ENCODE measurements at places on chromosomes 12 and 14.

DNA sequence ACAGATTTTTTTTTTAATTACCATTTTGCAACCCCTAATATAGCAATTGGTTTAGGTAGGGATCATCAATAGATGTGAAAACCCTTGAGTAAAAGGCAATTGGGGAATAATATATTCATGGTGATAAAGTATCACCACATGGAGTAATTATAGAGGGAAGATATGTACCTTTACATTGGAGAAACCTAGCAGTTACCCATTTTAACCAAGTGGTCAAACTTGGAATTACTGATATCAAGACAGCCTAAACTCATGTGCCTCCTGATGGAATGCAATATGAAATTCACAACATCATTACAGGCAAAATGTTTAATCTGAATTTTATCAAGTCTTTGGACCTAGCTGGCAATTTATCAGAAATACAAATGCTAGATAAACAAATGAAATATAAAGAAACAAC lies 6.7 kb upstream of the SLC10A1 start:
- DNase-seq: no peak

GRCh38 chr14:76546426-76547221 lies 170.7 kb downstream of the ESRRB start:
- peak; percentile 53 for DNase-seq

DNA sequence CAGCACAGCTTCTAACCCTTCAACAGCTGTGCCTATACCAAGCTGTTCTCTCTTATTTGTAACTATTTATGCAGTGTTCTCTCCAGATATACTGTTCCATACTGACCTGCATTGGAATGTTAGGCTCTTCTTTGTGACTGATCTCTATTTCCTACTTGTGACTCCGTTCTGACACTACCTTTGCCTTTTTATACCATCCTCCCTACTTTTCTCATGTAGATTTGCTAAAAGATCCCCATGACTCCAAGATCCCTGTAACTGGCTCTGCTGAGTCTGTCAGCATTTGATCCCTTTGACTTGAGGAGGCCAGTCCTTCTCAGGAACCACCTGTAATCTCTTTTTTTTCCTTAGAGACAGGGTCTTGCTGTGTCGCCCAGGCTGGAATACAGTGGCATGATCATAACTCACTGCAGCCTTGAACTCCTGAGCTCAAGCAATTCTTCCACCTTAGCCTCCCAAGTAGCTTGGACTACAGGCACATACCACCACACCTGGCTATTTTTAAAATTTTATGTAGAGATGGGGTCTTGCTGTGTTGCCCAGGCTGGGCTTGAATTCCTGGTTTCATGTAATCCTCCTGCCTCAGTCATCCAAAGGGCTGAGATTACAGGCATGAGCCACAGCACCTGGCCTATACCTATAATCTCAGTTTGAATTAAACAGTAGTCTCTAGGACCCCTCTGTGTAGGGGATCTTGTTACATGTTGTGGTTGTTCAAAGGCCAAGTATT lies 368.3 kb downstream of the ZFP36L1 start:
- DNase-seq: no peak

GRCh38 chr14:74203639-74204038 lies 35.6 kb upstream of the VSX2 start:
- DNase-seq: no peak

- peak; percentile 92 for DNase-seq
Observed at GRCh38 chr14:105065280-105066228, at the start of gene GPR132. TSS of gene GPR132 (minus strand) at chr14:105065430. CDS start at chr14:105055420, 10,010 bp downstream.

DNA sequence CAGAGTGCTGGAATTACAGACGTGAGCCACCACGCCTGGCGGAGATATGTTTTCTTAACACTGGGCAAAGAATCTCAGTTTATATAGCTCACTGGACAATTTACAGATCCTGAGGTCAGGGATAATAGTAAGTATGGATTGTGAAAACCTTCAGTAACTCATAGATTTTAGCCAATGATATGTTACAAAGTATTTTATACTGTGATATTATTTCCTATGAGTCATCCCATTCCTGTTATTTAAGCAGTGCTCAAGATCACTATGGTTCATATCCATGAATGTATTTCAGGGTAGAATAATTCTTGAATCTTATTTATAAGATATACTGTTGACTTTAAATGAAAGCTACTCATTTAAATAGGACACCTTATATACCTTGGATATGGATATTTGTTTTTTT lies 107.2 kb downstream of the RAD51B start:
- no peak for DNase-seq

DNA sequence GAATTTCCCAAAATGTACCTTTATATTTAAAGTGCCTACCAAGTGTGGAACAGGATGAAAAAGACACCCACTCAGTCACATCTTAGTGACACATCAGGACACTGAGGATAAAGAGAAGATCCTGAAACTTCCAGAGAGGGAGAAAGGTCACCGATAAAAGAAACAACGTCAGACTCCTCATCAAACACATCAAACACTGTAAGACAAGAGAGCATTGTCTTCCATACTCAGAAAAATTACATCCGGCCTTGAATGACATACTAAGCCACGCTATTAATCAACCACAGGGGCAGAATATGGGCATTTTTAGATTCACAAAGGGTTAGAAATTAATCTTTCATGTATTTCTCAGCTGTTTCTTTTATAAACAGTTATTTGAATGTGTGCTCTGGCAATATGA lies 490.3 kb downstream of the APAF1 start:
- DNase-seq: no peak

DNA sequence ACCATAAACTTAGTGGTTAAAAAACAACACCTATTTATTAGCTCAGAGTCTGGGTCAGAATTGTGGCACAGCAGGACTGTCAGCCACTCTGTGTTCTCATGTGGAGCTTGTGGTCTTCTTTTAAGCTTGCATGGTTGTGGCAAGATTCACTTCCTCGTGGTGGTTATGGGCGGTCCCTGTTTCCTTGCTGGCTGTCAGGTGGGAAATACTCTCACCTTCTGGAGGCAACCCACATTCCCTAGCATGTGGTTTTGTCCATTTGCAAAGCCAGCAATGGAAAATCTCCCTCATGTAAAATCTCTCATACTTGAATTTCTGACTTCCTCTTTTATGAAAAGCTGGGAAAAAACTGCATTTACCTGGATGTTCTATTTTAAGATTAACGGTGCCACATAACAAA lies 229.8 kb downstream of the ALX1 start:
- DNase-seq: no peak

- no peak for DNase-seq
Observed at GRCh38 chr12:79841248-79841877, 93.5 kb downstream of the PPP1R12A start.

DNA sequence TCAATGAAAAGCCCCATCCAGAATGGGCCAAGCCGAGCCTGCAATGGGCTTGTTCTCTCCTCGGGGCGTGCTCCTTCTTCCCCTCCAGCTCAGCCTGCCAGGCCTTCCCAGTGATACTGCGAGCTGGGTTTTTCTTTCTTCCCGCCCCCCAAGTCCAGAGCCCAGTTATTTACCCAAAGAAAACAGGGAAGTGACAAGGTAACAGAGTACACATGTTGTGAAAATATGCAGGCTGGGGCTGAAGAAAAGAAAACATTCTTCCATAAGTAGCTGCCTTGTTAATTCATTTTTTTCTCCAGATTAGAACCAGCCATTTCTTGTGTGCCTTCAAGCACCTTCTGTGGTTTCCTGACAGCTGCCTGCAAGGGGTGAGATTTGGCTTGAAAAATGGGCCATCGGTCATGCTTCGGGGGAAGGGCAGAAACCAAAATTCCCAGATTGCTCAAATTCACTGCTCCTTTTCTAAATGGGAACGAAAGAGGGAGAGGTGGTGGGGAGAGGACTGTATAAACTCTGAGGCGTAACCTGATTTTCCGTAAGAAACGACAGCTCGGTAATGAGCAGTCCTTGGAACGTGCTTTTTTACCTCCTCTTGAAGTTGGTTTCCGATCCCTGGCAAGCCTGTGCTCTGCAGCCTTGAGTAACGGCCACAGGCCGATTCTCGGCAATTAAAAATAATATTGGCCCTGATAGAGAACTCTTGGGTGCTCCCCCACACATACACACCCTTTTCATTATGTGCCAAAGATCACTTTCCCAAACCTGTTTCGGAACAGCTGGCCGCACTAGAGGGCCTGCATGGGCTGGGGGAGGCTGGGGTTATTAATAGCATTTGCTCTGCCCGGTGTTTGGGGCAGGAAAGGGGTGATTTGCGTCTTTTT lies 229.4 kb downstream of the ZFP36L1 start:
- DNase-seq: no peak

- no peak for DNase-seq
Observed at GRCh38 chr14:51293149-51293911, 53.3 kb downstream of the TMX1 start.

Measured in GM20000 (cell line).